AML-193 (cell line): ENCODE measurements at places on chromosomes 3 and 15.

DNA sequence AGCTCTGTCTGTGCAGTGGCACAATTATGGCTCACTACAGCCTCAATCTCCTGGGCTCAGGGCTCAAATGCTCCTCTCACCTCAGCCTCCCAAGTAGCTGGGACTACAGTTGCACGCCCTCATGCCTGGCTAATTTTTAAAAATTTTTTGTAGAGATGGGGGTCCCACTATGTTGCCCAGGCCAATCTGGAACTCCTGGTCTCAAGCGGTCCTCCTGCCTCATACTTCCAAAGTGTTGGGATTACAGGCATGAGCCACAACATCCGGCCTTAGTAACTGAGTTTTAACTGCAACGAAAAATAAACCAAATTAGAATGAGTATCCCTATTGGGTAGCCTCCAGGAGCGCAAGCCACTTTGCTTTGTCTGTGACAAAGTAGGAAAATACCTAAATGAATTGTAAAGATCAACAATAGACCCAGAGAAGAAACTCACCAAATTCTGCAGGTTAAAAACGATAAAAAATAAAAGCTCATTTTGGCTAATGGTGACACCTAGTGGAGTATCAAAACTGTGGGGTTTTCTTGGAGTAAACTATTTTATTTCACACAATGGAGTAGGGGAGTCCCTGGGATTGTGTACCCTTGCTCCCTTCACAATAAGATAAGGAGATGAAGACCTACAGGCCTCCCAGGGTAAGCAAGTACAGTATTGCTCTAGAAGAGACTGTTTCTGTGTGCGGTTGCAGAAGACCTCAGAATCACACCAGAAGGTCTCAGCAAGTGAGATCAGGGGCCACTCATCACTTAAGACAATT, 21.0 kb upstream of the CA12 start:
- peak; percentile 46 for DNase-seq

GRCh38 chr15:69451951-69452691, 497 bp upstream of the RPLP1 start:
- peak; percentile 24 for DNase-seq

GRCh38 chr15:65530318-65531111, at the start of gene HACD3:
HACD3 (plus strand) TSS chr15:65530463; CDS start chr15:65530632, 169 bp downstream.
- DNase-seq: peak; percentile 78

GRCh38 chr3:52596658-52597265, 60.4 kb downstream of the UQCC5 start:
- no peak for DNase-seq
